Hematopoietic multipotent progenitor cell treated with erythropoietin and hydrocortisone succinate and interleukin-3 and kit ligand, for 15 days (in vitro differentiated cells): ENCODE measurements at places on chromosomes 1 and 21.

- DNase-seq = no peak
Observed at GRCh38 chr21:27145134-27145798, 178.4 kb upstream of the ADAMTS5 start.

DNA sequence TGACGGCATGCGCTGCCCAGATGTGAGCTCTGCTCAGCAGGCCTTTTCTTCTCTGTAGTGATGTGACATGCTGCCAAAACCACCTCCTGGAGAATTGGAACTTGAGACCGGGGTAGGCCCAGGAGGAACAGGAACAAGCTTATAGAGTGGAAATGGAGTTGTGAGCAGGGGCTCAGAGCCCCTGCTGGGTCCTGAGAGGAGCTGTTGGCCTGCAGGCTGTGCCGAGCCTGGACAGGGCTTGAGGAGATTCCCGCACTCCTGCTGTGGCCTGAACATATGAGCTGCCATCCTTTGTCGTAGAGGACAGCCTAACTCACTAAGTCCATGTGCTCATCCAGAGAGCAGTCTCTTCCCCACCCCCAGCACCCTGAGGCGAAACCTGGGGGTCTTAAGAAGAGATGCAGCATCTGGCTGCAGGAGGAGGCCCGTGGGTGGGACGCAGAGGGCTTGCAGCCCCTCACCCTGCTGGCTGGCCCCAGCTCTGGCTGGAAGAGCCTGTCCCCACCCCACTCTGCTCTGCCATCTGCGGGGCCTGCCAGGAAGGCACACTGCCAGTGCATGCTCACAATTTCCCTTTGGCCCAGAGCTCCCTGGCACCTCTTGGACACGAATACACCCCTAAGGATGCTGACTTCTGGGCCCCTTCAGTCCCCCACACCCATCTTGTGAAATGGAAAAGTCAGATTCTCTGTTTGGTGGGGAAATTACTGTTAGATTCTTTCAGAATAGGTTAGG is 42.5 kb downstream of the PTPRF start:
- no peak for DNase-seq

GRCh38 chr1:179143322-179143721 is 61.5 kb downstream of the TOR3A start:
- no peak for DNase-seq

- no peak for DNase-seq
Observed at GRCh38 chr1:183872403-183872802, 67.5 kb downstream of the RGL1 start.

DNA sequence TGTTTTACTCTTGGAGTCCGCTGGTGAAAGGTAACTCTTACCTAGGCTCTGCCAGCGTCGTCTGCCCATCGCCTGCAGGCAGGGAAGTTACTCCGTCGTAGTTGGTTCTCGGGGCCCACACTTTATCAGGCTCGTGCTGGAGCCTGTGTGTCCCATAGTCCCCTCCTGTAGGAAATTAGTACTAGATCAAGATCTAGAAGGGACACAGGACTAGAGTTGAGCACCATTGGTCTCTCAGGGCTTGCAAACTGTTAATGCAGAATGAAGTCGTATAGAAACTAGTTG is 940 bp downstream of the SRRM1 start:
- peak; percentile 14 for DNase-seq

GRCh38 chr1:162846256-162847212 is 14.4 kb downstream of the CCDC190 start:
- DNase-seq = no peak

- DNase-seq = no peak
Observed at GRCh38 chr1:53620061-53620855, 118.7 kb downstream of the GLIS1 start.

GRCh38 chr1:222457513-222457912 is 90.4 kb downstream of the HHIPL2 start:
- no peak for DNase-seq

DNA sequence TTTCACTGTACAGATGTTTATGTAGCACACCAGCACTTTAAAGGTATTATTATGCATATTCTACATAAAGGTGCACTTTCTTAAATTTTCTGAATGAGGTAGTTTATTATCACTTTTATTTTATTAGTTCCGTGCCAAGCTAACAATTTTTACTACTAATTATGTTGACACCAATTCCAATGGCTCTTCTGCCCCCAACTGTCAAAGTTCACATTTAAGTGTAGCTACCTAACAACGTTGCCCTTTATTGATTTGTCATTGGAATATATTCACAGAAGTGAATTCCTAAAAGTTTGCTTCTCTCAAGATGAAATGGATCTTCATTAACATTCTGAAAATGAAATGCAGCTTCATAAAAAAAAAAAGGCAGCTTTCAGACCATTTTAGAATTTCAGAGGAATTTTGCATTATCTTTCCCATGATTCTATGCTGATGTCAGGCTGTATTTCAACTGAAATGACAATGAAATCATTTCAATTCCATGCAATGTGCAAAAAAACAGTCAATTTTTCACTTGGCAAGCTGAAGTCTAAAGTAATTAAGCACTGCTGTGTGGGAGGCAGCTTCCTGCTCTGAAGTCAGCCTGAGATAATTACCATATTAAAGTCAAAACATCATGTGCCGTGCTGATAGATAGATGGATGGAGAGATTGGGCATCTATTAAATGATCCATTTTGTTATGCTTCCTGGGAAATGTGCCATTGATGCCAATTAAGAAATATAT is 229.2 kb downstream of the TTLL7 start:
- DNase-seq = no peak

DNA sequence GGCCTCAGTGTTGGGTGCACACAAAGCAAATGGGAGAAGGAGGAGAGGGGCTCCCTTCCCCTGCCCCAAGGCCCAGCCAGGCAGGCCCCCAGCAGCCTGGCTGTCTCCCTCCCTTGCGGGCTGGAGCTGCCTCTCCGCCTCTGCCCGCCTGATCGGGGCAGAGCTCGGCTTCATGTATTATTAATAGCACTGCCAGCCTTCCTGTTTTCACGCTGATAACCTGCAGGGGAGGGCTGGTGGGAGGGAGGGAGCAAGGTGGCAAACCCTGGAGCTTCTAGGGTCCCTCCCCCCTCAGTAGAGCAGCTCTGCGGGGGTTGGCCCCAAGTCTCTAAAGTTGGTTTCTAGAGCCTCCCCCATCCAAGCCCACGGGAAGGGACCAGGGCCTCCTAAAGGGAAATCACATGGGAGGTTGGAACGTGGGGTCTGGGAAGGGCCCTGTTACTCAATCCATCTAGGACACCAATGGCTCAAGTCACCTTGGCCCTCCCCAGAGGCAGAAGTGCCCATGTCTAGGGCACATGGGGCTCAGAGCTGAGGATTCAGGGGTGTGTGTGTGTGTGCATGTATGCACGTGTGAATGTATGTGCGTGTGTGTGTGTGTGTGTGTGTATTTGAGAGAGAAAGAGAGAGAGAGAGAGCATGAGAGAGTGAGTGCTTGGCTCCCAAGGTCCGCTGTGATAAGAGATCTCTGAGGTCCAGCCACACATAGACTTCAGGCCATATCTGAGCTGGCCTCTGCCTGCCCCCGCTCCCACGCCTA is 21.8 kb upstream of the POU3F1 start:
- no peak for DNase-seq

DNA sequence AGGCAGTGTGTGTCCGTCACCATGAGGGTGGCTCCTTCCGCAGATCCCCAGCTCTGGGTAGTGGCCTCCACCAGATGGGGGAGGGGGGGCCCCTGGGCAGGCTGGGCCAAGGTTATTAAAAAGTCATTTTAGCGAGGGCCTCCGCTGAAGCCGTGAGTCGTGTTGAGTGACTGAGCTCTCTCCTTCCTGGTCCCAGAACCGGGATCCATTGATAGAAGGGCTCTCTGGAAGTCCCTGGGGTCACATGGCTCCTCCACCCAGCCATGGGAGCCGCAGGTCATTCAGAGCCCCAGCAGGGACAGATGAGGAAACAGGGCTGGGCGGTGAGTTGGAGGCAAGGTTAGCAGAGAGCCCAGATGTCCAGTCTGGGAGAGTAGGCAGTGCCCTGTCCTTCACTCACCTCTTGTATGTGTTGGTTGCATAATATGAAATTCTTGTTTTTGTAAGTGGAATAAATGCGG is 12.9 kb downstream of the MIIP start:
- DNase-seq = no peak

GRCh38 chr1:208170252-208170651 is 73.9 kb downstream of the PLXNA2 start:
- peak; percentile 23 for DNase-seq

DNA sequence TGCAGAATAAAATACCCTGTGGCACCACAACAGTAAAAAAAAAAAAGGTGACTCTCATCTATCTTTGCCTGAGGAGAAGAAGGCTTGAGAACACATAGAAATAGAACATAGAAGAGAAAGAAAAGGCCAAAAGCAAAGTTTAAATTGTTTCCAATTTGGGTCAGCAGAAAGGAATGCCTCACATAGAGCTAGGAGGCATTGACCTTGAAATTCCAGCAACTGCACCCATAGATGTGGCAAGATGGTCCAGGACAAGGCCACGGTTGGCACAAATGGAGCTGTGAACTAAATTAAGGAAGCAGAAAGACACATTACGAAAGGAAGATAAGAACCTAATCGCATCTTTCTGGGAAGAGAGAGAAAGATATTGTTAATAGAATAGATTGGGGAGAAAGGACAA is 588.3 kb downstream of the LMO4 start:
- no peak for DNase-seq

- DNase-seq = no peak
Observed at GRCh38 chr1:75237316-75237715, 103.1 kb downstream of the LHX8 start.

- no peak for DNase-seq
Observed at GRCh38 chr21:45149021-45149420, 74.6 kb downstream of the ADARB1 start.
